B cell (primary cell): ENCODE measurements at places on chromosomes 7 and 10. TPM values are rescaled to one million over a fixed set of nuclear protein-coding genes. Genes with fewer than 3 reads are reported as not detected.

GRCh38 chr10:1377740-1378397 is 321.7 kb downstream of the WDR37 start:
- no peak for DNase-seq

The NPC1L1 gene
- total RNA-seq = not detected in 2 replicates

DNA sequence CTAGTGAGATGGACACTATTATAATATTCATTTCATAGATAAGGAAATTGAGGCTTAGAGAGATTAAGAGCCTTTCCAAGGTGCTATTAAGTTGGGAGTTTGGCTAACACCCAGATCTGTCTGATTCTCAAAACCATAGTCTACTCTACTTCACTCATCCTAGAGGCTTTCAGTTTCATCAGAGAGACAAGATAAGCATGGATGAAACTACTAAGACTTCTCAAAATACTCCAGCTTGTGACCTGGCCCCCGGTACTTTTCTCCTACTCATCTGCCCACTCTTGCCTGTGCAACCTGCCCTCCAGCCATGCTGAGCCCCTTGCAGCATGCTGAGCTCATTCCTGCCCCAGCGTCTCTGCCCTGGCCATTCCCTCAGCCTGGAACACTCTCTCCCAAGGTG is 12.2 kb upstream of the SLC35B4 start:
- no peak for DNase-seq

GRCh38 chr10:122285506-122286444 is 14.7 kb downstream of the BTBD16 start:
- DNase-seq = no peak

DNA sequence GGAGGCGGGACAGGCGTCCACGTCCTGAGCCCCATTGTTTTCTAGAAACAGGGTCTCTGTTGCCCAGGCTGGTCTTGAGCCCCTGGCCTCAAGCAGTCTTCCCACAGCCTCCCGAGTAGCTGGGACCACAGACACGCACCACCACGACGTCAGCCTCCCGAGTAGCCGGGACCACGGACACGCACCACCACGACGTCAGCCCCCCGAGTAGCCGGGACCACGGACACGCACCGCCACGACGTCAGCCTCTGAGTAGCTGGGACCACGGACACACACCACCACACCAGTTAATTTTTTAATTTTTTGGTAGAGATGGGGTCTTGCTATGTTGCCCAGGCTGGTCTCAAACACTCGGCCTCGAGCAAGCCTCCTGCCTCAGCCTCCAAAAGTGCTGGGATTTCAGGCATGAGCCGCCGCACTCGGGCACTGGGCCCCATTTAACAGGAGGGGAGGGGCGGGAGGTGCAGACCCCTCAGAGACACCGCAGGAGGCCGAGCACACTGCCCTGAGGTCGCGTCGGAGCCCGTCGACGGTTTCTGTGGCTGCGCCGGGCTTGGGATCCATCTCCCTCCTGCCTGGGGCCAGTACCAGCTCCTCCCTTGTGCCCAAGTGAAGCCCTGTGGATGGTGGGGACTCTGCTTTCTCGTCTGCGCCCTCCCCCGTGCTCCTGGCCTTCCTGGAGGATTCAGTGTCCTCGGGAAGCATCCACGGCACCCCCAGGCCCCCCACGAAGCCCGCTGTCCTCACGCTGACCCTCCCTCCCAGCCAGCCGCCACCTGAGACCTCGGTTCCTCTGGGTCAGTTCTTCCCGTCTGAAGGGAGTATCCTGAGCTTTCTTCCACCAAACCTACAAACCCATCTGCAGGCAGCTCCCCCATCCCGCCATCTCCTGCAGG is 13.0 kb downstream of the FAM20C start:
- no peak for DNase-seq

- no peak for DNase-seq
Observed at GRCh38 chr7:136914016-136914415, 45.6 kb downstream of the CHRM2 start.

The ZP3 gene
- total RNA-seq = 0.64 and 2.1 TPM in 2 replicates

GRCh38 chr10:75470901-75471300 is 39.5 kb downstream of the LRMDA start:
- no peak for DNase-seq

The IKZF1 gene
- 254 and 261 TPM in 2 replicates for total RNA-seq

- no peak for DNase-seq
Observed at GRCh38 chr7:728602-729001, 1.5 kb upstream of the PRKAR1B start.

- DNase-seq = no peak
Observed at GRCh38 chr10:78457804-78458482, 424.3 kb downstream of the RPS24 start.

The NRP1 gene
- 0.27 and 0.34 TPM in 2 replicates for total RNA-seq

The FGL2 gene
- 6.5 and 7.0 TPM in 2 replicates for total RNA-seq

The INMT gene
- 0.15 TPM in 1 of 2 replicates, not detected in the other for total RNA-seq

DNA sequence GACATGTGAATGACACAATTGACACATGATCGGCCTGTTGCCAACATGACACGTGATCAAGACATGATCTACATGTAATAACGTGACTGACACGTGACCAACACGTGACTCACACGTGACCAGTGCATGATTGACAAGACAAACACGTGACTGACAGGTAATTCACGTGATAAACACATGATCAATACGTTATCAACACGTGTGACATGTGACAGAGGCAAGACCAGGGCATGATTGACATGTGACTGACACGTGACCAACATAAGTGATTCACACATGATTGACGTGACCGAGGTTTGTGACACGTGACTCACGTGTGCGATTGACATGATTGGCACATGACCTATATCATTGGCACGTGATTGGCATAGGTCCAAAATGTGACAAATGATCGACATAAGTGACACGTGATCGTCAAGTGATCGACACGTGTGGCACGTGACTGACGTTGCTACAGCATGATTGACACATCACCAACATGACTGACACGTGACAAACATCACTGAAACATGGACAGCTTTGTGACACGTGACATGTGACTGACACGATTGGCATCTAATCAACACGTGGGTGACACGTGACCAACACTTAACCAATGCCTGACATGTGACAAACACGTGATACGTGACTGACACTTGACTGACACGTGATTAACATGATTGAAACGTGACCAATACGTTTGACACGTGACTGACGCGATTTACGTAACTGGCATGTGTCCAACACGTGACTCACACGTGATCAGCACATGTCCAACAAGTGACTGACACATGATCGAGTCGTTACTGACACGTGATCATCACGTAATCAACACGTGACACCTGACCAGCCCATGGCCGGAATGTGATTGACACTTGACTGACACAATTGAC is 23.0 kb downstream of the CRPPA start:
- peak; percentile 7 for DNase-seq

DNA sequence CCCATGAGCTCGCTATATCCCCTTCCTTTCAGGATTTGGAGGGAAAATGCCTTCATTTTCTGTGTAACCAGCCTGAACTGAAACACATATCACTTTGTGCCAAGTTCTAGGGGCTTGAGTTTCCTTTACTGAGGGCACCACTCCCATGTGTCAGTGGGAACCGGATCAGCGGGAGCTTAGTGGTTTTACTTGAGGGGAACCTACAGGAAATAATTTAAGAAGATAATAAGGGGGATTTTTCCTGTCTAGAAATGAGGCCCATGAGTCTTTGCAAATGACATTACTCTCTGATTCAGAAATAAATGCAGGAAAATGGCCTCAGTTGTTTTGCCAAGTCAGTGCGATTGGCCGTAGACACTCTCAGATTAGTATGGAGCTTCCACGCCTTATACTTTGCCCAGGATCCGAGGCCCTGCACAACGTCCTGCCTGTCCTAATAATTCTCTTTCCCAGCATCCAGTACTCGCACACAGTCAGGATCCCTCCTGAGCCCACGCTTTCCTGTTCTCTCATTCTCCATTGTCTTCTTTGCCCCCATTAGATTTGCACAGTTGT is 86.4 kb upstream of the LYZL1 start:
- DNase-seq = no peak

The PLAU gene
- total RNA-seq = not detected in 2 replicates

The C10orf95 gene
- 0.32 and 0.83 TPM in 2 replicates for total RNA-seq

The SRRM3 gene
- total RNA-seq = not detected in 2 replicates

DNA sequence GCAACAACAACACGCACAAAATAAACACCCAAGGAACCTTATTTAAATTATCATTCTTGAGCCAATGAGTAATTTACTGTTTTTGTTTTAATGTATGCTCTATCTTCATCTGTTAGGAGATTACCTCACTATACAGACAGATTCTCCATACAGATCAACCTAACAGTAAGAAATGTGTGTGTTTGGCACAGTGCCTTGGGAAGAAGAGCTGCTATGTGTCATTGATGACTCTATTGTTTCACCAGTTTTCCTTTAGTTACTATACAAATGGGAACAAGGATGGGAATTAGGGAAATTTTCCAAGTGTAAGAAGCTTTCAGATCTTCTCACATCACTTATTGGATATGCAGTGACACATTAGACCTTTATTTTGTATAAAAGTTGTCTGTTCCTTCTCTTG is 640.3 kb downstream of the NRG3 start:
- DNase-seq = no peak

GRCh38 chr7:28556025-28556424 is 143.7 kb downstream of the CREB5 start:
- no peak for DNase-seq

- DNase-seq = no peak
Observed at GRCh38 chr7:134645935-134646334, 718 bp upstream of the BPGM start.

- DNase-seq = no peak
Observed at GRCh38 chr10:46250898-46251856, 35.6 kb upstream of the ANTXRL start.

The ADCY1 gene
- 0.05 and 0.17 TPM in 2 replicates for total RNA-seq

DNA sequence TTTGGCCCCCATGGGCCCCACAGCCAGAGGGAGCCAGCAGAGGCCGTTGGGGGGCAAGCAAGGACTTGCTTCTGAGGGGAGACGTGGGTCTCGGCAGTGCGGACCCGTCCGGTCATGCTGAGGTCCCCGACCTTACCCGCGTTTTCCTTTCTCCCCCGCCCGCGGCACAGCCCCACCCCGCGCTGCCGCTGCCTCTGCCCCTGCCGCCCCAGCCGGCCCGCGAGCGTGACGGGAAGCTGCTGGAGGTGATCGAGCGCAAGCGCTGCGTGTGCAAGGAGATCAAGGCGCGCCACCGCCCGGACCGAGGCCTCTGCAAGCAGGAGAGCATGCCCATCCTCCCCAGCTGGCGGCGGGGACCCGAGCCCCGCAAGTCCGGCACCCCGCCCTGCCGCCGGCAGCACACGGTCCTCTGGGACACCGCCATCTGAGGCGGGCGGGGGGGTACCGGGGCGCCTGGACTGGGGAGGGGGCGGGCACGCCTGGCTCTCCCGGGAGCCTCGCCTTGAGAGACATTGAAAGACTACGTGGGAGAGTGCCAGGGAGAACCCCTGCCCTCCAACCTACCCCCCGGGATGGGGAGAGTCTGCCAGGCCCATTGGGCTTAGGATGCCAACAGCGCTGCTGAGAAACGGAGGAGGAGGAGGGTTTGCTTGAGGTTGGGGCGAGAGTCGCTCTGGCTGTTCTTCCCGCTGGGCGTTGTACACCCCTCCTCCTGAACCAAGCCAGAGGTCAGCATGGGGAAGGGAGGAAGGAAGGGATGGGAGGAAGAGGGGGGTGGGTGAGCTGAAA is 9.9 kb downstream of the NYAP1 start:
- peak; percentile 58 for DNase-seq

- no peak for DNase-seq
Observed at GRCh38 chr10:17047908-17048307, 81.7 kb downstream of the CUBN start.

GRCh38 chr10:15760681-15761080 is 41.0 kb upstream of the ITGA8 start:
- DNase-seq = no peak

DNA sequence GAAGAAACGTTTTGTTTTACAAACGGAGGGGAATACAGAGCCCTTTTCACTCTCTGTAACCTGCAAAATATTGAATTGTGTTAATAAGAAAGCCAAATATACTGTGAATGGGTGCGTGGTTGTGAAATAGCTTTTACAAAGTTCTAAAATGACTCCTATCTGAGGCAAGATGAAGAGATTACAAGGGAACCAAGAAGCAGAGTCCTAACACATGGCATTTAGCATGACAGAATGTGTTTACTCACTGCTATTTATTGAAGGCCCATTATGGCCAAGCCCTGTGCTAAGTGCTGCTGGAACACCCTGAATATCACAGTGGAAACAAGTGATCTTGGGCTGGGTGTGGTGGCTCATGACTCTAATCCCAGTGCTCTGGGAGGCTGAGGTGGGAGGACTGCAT is 12.9 kb downstream of the JCAD start:
- DNase-seq = no peak

The VAX1 gene
- total RNA-seq = not detected in 2 replicates

DNA sequence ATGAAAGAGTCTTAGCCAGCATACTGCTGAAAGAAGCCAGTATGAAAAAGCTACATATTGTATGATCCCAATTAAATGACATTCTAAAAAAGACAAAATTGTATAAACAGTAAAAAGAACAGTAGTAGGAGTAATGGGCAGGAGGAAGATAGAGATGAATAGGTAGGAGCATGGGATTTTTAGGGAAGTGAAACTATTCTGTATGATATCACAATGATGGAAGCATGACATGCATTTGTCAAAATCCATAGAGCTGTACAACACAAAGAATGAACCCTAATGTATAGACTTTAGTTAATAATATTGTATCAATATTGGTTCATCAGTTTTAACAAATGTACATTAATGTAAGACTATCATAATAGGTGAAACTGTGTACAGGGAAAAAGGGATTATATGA is 147.9 kb downstream of the IMMP2L start:
- peak; percentile 7 for DNase-seq

The SLC29A4 gene
- 0.24 and 0.67 TPM in 2 replicates for total RNA-seq

DNA sequence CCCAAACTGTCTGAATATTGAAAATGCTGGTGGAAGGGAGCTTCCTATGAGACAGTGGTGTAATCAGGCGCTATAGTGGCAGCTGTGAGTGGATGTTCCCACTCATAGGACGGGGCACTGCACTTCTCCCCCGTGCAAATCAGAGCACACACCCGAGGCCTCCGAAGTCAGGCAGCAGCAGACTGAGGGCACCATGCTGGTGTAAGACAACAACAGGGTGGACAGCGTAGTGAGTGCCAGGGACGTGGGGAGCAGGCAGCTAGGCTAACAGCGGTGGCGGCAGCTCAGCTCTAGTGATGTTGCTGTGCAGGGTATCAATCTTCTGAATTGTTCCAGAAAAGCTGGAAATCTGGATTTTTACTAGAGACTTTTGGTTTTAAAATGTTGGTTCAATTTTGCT is 19.2 kb downstream of the C10orf53 start:
- no peak for DNase-seq

- no peak for DNase-seq
Observed at GRCh38 chr10:86785037-86785436, 28.6 kb downstream of the BMPR1A start.

DNA sequence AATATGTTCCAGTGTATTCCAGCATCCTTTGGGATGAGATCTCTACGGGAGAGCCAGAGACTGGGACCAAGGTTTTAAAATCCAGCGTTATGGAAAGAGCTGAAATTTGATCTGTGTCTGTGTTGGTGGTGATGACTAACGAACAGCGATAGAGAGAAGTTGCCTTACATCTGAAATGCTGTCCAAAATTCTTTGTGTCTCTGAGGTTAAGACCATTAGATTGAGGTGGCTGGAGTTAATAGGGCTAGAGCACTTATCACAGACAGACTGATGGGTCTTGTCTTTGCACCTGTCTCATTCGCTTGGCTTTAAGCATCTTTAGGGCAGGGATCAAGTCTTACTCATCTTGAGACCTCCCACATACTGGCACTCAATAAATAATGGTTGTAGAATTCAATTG is 41.0 kb upstream of the RAPGEF5 start:
- DNase-seq = no peak
